ENCODE measurements at places on chromosomes 5 and 9.

- no peak for DNase-seq
Measured at GRCh38 chr9:127817881-127818434, 15.3 kb downstream of the FPGS start.

- peak; percentile 78 for DNase-seq
Measured at GRCh38 chr5:177309351-177310191, 2.1 kb downstream of the MXD3 start.

GRCh38 chr5:112635276-112635675, 102.4 kb upstream of the APC start:
- no peak for DNase-seq

- no peak for DNase-seq
Measured at GRCh38 chr5:146475906-146476305, 28.8 kb downstream of the TCERG1 start.

- no peak for DNase-seq
Measured at GRCh38 chr9:86452201-86452828, 98.1 kb upstream of the TUT7 start.

- peak; percentile 21 for DNase-seq
Measured at GRCh38 chr5:6829150-6829784, 116.0 kb downstream of the TENT4A start.
